CD4-positive, alpha-beta T cell treated with Interleukin-1 beta for 1 hour (primary cell): ENCODE measurements at places on chromosomes 6 and 20.

DNA sequence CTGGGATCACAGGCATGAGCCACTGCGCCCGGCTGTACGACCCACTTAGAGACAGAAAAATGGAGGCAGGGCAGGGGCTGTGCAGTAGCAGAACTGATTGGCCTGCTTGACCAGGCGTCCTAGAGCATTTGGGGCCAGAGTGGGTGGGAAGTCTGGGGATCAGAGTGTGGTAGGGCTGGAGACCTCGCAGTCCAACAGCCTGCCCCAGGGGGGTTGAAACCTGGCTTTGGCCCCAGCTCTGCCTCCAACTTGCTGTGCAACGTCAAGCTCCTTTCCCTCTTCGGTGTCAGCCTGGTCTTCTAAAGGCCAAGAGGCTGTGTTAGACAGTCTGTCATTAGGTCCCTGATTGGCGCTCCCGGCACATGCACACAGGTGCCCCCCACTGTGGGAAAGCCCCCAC, 15.3 kb upstream of the SPDEF start:
- DNase-seq = no peak

- DNase-seq = no peak
These were observed 17.6 kb upstream of the IFNGR1 start for GRCh38 chr6:137236581-137237355.

- no peak for DNase-seq
These were observed 7.2 kb downstream of the MMS22L start for GRCh38 chr6:97275804-97276203.

DNA sequence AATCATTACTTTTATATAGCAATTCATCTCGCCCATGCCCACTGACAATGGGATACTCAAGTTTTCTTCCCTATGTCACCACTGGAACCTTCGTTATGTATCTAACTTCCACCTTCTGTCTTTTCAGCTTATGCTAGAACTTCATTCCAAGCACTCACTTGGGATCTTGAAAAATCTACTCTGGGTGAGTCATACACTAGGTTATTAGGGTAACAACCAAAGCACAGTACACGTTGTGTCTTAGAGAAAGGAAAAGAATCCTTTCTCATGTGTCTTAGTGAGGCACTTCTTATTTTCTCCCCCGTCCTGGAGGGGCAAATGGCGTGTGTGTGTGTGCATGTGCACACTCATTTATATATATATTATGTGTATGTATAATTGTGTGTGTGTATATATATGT, 18.3 kb upstream of the FAM162B start:
- DNase-seq = no peak

DNA sequence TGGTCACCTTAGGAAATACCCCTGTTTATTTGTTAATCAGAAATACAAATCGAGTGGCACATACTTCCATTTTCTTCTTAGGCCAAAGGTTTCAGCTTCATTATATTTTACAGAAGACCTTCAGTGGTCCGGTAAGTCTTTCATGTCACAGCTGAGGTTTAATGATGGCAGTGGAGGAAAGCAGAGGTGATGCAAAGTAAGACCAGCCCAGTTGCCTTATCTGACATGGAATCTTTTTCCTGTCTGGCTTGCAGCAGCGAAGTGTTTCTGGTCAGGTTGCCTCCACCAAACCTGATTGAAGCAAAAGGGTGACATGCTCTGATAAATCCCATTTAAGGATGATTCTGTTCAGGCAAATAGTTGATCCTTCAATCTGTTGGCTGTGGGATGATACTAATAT, 100.0 kb downstream of the PRDM1 start:
- DNase-seq = no peak

GRCh38 chr6:12250383-12250770, 39.8 kb upstream of the EDN1 start:
- DNase-seq = no peak

- DNase-seq = no peak
These were observed 29.1 kb upstream of the APCDD1L start for GRCh38 chr20:58544286-58544685.

GRCh38 chr6:162234631-162235030, 492.9 kb downstream of the PRKN start:
- no peak for DNase-seq

DNA sequence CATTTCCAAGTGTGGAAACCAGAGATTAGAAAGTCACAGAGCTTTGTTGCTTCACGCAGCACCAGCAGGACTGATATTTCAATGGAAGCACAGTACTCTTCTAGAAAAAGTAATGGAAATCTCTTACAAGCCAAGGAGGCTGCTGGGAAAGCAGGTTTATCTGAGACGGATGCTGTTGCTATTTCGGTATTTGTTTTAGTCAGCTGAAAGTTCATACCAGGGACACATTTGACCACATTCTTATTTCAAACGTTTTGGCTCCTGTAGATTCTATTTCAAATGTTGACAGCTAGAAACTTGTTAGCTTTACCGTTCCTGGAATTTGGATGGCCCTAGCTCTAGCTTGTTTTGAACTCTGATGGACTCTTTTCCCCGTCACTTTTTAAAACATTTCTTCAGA, 3.7 kb upstream of the TMEM242 start:
- DNase-seq = no peak

GRCh38 chr6:77450924-77451323, 12.4 kb downstream of the HTR1B start:
- no peak for DNase-seq

- DNase-seq = no peak
These were observed 60.8 kb downstream of the SYNDIG1 start for GRCh38 chr20:24530131-24530680.

DNA sequence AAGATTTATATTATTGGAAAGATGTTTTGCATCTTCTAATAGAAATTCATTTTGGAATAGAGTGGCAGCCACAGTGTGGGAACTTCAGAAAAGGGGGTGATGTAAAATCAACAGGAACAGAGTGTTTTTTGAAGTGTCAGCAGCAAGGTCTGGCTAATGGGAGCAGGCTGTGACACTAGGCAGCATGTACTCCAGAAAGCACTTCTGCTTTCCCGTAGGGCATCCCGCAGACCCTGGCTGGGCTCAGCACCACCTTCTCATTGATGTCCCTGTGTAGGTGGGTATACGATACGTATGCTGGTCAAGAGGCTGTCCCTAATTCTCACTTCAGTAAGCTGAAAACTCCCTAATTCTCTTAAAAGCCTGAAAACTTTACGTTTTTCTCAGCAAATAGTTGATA, 74.7 kb downstream of the EYA4 start:
- no peak for DNase-seq

- no peak for DNase-seq
These were observed 59.0 kb downstream of the TCP11 start for GRCh38 chr6:35082046-35082732.

- DNase-seq = no peak
These were observed 15.4 kb downstream of the FKBP1A start for GRCh38 chr20:1377341-1377871.

DNA sequence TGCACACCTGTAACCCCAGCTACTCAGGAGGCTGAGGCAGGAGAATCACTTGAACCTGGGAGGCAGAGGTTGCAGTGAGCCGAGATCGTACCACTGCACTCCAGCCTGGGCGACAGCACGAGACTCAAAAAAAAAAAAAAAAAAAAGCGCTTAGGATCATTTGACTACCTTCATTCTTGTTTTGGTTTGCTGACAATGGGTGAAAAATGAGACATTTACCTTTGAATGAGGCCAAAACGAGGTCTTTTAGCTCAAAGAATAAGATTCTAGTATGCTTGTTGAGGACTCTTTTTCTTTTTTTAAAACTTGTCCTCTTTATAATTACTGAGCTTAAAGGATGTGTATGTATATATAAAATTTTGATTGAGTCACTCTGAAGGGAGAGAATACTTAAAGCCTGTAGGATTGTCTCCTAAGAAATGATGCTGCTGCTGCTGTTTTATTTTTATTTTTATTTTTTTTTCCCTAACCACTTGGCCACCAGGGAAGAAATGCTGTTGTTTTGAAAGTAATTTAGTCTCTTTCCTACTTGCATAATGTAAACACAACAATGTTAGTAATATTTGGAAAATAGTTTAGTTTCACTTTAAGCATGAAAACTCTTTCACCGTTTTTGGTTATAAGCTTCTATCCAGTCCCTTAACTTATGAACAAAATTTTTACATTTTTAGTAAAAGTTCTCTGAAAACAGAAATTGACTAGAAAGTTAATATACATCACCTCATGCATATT, 7.9 kb downstream of the UBR2 start:
- DNase-seq = no peak

DNA sequence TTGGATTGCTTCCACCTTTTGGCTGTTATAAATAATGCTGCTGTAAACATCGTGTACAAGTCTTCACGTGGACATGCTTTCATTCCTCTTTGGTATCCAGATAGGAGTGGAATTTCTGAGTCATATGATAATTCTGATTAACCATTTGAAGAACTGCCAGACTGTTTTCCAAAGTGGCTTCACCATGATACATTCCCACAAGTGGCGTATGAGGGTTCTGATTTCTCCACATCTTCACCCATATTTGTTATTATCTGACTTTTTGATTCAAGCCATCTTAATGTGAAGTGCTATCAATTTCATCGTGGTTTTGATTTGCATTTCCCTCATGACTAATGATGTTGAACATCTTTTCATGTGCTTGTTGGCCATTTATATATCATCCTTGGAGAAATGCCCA, 2.9 kb upstream of the SNRPB start:
- DNase-seq = no peak

DNA sequence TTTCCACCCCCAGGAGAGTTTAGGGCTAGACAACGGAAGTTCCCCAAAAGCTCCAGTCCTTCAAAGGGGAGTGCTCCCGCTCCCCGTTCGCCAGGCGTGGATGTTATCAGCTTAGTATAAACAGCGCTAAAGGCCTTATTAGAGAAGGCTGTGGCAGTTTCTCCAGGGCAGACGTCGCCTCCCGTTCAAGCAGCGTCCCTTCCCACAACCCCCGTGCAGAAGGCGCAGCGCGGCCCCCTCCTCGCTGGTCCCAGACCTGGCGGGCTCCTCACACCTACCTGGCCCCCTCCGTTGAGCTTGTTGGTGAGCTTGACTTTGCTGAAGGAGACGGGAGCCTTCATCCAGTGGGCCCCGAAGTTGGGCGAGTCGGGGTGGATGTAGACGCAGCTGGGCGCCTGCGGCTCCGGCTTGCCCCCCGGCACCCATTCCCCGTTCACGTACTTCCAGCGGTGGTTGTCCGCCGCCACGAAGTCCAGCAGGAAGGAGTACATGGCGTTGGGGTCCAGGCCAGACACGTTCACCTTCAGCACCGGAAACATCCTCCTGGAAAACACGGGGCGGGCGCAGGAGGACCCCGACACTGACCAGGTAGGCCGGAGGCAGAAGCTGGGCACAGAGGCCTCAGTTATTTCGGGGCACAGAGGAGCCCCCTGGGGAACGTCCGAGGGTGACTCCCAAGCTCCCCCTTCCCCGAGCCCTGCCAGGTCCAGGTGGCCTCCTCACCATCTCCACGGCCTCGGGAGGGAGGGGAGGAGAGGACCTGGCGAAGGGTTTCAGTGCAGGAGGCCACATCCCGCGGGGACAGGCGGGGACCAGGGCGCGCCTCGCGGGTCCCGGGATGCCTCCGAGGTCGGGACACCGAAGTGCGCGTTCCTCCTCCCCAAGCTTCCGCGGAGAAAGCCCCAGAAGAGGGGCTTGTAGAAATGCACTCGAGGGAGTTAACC, 1.1 kb downstream of the TBXT start:
- no peak for DNase-seq

DNA sequence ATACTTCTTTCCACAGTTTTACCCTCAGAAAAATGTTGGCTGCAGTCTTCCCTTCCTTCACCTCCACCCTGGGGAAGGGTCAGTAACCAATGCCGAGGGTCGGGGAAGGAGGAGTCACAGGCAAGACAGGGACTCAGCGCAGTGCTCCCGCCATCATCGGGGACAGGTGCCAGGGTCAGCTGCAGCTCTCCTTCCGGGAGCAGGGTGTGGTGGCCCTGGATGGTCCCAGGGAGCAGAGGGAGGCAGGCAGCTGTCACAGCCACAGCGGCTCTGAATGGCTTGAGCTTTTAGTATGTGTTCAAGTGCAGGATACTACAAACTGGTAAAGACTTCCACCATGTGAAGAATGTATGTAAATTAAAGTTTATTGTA, 26.0 kb upstream of the PI16 start:
- no peak for DNase-seq

- no peak for DNase-seq
These were observed 162.6 kb downstream of the KIF16B start for GRCh38 chr20:16410626-16411025.

GRCh38 chr20:10670501-10671220, 3.1 kb downstream of the JAG1 start:
- DNase-seq = no peak

- DNase-seq = no peak
These were observed 4.8 kb upstream of the SRSF12 start for GRCh38 chr6:89122625-89123024.

DNA sequence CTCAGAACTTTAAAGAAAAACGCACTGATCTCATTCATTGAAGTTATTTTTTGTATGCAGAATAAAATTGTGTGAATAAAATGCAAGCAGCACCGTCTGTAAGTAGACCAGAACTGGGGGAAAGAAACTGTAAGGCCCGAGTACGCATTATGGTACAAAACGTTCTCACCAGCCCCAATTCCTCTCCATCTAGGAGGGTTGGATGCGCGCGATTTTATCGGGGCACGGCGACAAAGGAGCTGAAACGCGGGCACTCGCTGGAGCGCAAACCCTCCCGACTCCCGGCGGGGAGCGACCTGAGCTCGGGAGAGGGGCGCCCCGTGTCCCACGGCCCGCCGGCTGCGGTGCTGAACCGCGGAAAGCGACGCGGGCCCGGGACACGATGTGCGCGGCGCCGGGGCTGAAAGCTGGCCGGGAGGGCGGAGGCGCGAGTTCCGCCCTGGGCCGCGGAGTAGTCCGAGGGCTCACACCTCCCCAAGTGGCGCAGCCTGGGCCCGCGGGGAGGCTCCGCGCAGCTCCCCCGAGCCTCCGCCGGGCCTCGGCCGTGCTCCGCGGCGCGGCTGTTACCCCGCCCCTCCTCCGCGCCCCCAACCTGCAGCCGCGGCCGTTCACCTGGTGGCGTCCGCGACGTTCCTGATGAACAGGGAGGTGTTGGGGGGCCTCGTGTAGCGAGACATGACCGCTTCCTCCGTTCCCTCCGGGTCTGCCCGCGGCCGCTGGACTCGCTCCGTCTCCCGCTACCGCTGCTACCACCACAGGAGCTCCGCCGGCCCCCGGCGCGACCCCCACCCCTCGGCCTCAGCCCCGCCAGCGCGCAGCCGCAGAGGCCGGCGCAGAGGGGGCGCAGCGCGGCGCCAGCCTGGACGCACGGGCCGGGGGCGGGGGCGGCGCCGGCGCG, at the start of gene SRSF12:
Gene SRSF12 (minus strand): TSS at position 861 of the 898 bp plus-strand sequence. CDS start 184 bp downstream, at position 677.
- DNase-seq = peak; percentile 31

- no peak for DNase-seq
These were observed 36.1 kb upstream of the ZBP1 start for GRCh38 chr20:57656252-57656820.

- no peak for DNase-seq
These were observed 3.2 kb downstream of the CNKSR3 start for GRCh38 chr6:154506991-154507898.

DNA sequence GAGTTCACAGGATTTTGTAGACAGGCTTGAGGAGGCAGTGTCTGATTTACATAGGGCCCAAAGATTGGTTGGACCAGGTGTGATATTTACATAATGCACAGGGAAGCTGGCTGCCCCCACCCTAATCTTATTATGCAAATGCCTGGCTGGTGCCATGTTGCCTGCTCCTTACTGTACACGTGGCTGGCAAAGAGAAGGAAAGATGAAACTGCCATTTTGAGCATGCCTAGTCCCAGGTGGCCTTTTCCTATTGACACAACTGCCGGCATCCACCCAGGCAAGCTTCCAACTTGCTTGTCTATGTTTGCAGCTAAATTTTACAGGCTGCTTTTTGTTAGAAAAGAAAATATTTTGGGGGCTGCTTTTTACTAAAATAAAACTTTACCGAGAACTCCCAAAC, 174.6 kb downstream of the LMBRD1 start:
- DNase-seq = no peak
